ENCODE measurements at places on chromosomes 12 and 14.

DNA sequence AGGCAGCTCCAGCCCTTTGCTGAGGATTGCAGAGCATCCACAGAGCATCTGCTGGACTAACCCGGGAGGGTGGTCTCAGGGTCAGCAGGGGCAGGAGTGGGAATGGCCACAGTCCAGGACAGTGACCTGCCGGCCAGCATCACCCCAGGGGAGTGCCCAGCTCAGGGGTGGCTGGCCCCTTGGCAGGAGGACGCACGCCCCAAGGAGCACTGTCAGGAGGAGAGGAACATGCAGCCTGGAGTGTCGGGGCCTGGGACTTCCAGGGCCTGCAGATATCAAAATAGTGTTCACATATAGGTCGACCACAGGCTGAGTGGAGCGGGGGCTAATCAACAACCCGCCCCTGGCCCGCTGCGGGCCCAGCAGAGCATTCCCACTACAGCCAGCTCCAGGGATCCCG lies 33.2 kb upstream of the TEX22 start:
- DNase-seq, result no peak

- DNase-seq, result no peak
These were observed 138.0 kb downstream of the AACS start for GRCh38 chr12:125203145-125203765.

GRCh38 chr12:6062757-6063735 lies 61.4 kb downstream of the VWF start:
- DNase-seq, result peak; percentile 42

- DNase-seq, result no peak
These were observed 330.9 kb downstream of the FOXG1 start for GRCh38 chr14:29097476-29097875.

DNA sequence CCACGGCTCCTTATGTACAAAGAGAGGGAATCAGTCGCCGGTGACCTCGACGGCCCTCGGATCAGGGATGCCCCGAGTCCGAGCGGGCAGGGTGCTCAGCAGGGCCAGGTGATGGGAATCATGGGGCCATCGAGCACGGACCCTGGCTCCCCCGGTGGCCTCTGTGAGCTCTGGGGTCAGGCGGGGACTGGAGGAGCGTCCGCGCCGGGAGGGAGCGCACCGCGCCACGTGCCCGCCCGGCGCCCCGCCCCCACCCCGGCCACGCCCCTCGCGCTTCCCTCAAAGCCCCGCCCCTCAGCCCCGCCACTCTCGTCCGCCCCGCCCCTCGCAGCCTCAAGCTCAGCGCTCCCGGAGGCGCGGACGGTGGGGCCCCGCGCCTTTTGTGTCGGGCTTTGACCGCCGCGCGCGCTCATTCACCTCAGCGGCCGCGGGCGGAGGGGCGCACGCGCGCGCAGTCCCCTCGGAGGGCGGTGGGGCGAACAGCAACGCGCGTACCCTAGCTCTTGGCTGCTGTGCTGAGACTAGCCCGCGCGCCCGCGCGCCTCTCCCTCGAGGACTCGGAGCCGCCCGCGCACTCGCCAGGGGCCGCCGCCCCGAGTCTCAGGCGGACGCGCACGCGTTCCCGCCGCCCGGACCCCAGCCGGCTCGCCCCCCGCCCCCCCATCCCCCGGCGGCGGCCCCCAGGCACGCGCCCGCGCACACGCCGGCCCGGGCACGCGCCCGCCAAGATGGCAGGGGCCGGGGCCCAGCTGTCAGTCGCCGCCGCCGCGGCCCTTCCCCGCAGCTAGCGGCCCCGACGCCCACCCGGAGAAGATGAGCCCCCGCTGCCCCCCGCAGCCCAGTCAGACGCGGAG lies 93.9 kb upstream of the EVL start:
- DNase-seq, result peak; percentile 72

DNA sequence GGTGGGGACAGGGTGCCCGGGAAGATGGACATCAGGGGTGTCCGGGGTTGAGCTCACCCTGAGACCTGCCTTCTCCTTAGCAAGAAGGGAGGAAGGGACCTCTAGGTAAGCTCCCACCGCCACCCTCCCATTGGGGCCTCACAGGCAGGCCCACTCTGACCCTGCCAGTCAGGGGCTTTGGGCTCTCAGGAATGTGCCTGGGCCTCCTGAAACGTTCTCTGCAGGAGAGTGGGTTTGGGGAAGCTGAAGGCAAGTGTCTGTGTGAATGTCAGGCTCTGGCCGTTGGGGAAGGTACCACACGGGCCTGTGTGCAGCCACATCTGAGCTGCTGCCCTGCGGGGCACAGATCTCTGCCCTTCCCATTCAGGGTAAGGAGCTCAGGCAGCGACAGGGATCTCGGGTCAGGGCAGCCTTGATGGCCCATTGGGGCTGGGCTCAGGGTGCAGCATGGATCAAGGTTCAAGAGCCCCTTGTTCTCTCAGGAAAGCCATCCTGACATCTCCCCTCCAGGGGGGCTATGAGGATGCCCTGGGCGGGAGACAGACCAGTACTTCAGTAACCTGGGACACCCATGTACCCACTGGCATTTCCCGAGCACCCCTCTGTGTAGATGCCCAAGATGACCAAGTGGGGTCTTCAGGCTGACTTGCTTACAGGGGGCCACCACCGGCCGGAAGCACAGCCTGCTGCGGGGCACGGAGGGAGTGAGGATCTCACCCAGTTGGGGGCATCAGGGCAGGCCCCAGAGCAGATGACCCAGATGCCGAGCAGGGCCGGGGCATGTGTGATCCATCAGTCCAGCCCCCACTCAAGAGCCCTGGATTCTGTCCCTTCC lies 29.7 kb downstream of the FAM222A start:
- no peak for DNase-seq

DNA sequence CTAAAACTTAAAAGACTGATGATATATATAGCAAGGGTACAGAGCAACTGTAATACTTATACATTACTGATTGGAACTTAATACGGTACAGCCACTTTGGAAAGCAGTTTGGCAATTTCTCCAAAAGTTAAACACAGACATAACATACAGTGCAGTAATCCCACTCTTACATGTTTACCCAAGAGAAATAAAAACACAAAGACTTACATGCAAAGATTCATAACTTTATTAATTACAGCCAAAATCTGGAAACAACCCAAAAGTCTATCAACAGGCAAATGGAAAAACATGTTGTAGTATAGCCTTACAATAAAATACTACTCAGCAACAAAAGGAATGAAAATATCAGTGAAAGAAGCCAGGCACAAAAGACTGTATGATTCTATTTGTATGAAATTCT lies 84.6 kb downstream of the GARIN6 start:
- no peak for DNase-seq
